ENCODE measurements at places on chromosomes 5 and 9.

DNA sequence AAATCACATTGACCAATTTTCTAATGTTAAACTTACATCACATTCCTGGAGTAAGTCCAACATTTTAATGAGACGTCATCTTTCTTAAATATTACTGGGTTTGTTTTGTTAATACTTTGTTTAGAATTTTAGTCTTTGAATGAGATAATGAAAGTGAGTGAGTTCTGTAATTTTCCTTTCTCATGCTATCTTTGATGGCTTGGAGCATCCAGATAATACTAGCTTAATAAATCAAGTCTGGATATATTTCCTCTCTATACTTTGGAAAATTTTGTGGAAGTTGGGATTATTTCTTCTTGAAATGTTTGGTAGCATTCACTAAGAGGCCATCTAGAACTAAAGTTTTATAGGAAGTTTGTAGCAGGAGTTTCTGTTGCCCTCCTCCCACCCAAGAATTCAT is 90.8 kb upstream of the IL7R start:
- DNase-seq, result no peak

GRCh38 chr5:150272531-150272930 is 17.0 kb downstream of the CAMK2A start:
- DNase-seq, result no peak

GRCh38 chr5:177402271-177403043 is 2.0 kb upstream of the PFN3 start:
- no peak for DNase-seq

DNA sequence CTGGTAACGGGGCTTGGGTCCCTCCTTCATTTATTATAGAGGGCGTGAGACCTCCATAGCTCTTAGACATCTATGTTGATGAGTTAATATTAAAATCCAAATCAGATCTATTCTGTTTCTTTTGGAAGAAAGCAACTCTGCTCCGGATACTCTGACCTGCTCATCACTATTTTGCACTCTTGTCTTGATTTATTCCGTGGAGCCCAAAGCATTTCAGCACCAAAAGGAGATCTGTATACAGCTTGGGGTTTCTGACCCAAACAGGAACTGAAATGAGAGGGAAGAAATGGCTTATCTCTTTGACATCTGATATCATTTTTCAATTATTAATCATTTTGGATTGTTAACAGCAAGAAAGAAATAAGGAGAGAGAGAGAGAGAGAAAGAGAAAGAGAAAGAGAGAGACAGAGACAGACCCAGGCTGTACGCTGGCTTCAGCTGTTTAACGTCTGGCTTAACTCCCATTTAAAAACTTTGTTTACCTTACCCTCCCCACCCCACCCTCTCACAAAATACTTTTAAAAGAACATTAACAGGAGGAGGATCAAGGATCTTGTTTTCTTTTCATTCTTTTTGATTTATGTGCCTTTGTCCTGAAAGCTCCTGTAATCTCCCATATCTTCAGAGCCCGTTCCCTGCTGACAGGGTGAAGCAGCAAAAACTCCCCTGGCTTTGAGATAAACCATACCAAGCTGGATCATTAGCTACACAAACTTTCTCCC is 231.4 kb upstream of the TUT7 start:
- DNase-seq, result no peak

DNA sequence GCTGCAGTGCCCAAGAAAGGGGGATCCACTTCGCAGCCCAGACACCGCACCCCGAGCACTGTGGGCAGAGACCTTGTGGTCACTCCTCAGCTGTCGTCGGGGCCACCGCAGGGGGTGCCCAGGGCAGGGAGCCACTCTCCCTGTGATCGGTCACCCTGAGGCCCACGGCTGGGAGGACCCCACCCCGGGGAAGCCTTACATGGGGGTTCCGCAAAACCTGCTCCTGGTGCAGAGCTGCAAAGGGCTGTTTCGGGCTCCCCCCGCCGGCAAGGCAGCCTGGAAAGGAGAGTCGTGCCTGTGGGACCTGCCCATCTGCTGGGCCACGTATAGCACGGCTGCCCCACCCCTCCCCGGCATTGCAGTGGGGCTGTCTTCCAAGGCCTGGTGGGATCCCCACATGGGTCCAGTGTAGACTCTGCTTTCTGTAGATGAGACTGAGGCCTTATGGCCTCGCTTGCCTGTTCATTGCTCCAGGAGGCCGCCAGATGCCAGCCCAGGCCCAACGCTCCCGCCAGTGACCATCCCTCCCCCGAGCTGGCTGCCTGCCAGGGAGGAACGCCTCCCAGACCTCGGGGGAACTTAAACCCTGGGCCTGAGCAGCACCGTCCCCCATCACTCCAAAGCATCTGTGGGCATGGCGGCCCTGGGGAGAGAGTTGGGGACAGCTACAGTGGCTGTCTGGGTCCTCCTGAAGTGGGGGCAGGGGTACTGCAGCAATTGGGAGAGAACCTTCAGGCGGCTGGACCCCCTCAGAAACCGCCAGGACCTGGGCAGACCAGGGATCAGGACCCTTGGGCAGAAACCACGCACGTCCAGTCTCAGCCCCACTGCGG is 1.6 kb upstream of the DNLZ start:
- no peak for DNase-seq

DNA sequence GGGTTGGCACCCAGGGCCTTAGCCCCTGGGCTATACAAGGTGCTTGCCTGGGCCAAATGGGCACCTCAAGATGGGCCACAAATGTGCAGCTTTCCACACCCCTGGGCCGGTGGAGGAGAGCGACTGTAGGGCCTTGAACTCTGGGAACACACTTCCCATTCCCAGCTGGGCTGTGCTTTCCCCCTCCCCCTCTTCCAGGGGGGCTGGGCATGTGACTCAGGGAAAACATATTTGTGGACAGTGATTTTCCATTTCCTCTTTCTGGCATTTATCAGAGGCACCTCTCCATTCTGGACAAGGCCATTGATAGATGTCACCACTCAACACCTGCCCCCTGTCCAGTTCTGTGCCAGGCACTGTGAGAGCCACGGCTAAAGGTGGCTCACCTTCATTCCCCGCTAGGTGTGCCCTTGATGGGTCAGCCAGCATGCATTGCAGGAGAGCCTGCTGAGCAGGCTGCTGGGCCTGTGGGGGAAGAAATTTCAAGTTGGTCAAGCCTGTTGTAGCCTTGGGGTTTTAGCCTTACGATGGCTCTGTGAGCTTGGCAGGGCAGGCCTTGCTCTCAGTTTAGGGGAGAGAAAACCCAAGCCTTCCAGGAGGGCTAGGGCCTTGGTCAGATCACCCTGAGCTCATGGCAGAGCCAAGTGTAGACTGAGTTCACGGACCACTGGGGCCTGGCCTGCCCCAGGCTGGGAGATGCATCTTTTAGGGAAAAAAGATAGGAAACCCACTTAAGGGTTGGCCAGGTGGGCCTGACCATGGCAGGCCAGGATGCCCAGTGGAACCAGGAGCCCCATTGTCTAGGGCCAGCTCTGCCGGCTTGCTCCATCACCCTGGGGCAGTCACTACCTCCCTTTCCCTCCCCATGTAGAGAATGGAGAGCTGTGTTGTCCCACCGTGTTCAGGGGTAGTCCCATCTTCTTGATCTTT is 113.9 kb downstream of the DAB2IP start:
- DNase-seq, result no peak

DNA sequence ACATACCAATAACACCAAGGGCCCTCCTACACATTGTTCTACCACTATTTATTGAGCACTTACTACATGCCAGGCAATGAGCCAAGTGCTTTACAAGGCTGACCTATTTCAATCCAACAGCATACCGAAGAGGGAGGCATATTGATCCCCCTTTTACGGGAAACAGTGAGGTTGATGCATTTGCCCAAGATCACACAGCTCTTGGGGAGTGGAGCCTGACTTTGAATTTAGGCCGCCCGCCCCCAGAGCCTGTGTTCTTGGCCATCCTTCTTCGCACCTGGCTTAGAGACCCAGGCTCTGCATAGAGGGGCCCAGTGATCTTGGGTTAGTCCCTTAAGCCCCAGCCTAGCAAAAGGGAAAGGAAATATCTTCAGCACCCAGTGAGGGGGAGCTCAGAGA is 158.1 kb upstream of the IER5L start:
- no peak for DNase-seq

Data from cortex of kidney (tissue), 1 donor.